ENCODE measurements at places on chromosomes 5 and 9.

GRCh38 chr9:117929868-117930267, 225.7 kb downstream of the TLR4 start:
- no peak for DNase-seq

DNA sequence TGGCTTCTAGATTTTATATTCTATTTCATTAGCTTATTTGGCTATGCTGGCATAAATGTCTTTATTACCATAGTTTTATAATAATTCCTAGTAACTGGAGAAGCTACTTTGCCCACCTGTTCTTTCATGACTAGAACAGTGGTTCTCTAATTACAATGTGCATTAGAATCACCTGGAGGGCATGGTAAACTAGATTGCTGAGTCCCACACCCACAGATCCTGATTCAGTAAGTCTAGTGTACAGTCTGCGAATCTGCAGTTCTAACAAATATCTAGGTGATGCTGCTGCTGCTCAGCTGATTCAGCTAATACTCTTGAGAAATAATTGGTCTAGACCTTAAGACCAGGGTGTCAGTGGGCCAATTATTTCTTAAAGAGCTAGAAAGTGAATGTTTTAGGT, 35.5 kb downstream of the RNF38 start:
- DNase-seq: no peak

DNA sequence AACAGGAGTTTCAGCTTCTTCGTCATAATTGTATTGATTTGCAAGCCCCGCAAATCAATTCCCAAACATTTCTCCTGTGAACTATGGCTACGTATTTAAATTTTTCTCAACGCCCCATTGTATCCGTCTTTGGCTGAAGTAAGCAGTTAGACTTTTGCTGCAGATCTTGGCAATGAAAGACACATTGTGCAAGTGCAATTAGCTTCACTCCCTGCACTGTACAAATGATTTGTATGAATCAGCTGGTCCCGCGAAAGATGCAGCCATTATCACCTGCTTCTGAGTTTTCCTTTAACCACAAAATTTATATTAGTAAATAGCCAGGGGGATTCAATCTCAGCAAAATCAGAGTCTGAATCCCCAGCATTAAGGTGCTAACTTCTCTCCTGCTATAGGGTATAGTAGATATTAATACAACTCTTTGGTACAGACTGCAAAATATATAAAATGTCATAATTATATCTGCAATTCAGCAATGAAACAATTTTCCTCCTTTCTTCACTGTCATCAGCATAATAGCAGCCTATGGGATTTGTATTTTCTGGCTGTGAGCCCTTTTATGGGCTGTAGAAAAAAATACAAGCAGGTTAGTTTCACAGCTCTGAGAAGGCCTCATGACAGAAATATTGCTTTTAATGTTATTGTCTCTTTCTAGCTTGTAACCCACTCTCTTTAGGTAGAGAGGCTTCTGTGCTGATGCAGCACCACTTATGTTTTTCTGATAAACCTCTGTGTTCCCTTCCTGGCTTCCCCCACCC, 68.4 kb upstream of the SMARCA2 start:
- DNase-seq: no peak

DNA sequence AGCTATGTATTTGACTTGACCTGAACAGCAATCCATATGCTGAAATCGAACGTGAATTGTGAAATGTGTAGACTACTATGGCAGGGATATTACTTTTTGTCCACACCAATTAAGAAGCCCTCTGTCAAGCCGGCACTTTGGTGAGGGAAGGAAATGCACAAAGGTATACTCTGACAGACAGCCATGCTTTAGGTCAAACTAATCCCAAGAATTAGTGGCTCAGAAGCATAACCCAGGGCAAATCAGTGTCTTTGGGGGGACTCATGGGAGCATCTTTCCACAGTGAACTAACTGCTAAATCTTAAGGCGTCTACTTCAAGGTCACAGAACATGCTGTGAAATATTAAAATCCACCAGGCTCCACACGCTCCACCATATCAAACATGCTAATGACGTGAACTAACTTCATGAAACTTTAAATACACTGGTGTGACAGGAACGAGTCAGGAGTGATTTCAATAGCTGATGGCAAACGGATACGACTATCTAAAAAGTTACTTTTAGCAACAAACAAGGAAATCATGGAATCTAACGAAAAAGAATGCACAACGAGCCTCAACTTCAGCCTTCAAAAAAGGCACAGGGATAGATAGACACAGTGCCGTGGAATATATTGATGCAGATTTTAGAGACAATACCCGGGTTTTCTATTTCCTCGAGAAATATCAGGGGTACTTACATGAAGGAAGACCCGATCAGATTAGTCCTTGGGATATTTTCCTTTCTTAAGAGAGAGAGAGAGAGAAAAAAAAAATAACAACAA, 527 bp downstream of the MEF2C start:
- no peak for DNase-seq

- DNase-seq: no peak
Measured at GRCh38 chr9:98085944-98086343, 29.4 kb downstream of the NANS start.

DNA sequence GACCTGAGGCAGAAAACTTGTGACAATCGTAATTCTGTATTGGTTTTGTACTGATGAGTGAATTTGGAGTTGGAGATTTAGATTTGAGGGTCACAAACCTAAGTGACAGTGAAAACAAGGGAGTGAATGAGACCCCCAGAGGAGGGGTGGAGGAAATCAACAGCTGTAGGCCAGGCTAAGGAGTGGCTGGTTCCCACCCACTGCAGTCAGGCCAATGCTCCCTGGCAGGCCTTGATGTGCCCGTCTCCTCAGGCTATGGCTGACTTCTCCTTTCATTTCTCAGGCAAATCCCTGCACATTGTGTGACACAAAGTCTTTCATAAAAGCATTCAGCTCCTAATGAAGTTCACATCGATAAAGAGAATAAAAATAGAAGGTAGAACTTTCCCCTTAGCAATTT, 557.6 kb downstream of the CETN3 start:
- DNase-seq: no peak

DNA sequence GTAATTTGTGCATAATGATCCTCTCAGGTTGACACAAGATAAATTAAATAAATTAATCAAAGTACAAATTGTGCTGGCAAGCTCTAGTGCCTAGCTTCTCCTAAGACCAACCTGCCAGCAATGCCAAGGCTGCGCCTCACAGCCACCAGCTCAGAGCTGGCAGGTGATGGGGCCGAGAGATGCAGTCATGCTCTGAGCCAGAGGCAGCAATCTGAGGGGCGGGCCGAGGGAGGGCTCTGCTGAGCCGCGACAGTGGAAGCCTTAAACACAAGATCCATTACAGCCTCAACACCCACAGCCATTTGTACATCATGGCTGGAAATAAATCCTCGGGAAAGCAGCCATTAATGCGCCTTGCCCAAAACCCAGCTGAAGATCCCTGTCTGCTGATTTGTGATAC, 20.3 kb downstream of the MED27 start:
- DNase-seq: no peak

DNA sequence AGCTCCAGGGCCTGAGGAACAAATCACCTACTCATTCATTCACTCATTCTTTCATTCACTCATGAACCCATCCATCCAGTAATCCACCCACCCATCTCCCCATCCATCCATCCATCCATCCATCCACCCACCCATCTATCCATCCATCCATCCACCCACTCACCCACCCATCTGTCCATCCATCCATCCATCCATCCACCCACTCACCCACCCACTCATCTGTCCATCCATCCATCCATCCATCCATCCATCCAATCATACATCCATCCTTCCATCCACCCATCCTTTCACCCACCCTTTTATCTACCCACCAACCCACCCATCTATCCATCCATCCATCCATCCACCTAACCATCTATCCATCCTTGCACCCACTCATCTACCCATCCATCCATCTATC, 35.5 kb upstream of the SLC6A19 start:
- no peak for DNase-seq

DNA sequence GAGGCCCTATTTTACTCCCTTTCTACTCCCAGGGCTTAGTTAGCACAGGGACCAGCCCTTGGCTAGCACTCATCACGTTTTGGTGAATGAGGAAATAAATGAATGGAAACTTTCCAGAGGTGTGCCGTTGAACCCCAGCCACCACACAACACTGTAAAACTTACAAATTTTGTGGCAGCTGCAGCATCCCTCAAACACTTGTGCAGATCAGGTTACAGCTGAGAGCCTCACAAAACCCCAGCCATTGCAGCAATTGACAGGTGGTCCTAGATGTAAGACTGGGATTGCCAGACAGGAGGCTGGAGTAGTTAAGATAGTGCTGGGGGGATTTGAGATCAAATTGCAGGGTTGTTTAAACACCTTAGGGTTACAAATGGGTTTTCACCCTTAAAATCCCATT, 482.2 kb upstream of the KIF2A start:
- DNase-seq: no peak

DNA sequence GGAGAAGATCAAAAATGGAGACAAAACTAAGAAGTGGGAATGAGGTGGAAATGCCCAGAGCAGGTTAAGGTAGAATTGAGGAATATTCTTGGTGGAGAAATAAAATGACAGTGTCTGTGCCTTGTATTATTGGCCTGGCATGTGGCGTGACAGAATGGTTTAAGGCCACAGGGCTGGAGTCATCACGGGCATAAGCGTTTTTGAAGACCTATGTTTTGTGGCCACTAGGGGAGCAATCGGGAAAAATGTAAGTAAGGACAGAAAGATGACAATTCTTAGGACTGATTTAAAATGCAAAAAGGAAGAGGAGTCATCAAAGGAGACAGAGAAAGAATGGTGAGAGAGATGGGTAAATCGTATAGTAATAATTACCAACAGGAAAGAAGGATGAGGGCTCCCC, 72.2 kb upstream of the EPB41L4A start:
- no peak for DNase-seq

DNA sequence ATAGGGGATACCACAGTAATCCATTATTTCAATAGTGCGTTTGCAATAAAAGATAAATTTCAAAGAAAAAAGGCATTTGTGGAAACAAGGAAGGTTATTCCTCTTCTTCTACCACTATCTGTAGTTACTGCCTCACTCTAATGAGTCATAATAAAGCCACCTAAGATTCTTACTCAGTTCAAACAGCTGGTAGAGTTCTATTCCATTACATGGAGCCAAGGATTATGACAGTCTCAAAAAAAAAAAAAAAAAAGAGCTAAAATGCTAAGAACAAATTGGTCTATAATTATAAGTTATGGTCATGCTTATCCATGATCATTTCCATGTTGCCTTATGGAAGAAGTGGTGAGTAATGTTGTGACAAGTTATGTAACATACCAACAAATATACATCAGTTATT, 46.3 kb downstream of the DENND1A start:
- no peak for DNase-seq

DNA sequence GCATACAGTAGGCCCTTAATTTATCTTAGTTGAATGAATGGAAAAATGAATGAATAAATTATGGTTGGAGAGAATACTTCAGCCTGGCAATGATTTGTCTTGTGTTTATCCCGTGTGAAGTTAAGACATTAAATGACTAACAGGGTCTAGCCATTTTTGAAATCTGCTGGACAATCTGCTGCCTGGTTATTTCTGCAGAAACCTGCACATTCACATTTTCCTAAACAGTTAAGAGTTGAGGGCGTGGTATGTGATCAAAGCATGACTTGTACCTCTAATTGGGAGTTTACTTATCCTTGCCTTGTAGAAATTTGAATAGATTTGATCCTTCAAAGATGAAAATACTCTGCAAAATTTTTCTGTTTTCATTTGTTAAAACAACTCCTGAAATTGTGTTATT, 34.6 kb upstream of the NDFIP1 start:
- DNase-seq: no peak

DNA sequence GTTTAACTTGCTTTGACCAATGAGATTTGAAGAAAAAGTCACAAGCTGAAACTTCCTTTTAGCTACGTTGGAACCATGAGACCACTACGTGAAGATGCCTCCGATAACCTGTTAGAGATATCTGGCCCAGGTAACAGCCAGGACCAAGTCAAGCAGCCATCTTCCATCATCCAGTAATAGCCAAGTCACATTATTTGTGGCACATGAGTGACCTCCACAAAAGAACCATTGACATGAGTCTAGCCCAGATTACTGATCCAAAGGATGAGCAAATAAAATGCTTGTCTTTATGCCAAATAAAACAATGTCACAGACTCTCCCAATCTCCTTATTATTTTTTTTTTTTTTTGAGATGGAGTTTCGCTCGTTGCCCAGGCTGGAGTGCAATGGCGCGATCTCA, 1.6 kb downstream of the DEPDC1B start:
- DNase-seq: no peak

GRCh38 chr5:19885040-19885824, 102.8 kb downstream of the CDH18 start:
- DNase-seq: no peak

DNA sequence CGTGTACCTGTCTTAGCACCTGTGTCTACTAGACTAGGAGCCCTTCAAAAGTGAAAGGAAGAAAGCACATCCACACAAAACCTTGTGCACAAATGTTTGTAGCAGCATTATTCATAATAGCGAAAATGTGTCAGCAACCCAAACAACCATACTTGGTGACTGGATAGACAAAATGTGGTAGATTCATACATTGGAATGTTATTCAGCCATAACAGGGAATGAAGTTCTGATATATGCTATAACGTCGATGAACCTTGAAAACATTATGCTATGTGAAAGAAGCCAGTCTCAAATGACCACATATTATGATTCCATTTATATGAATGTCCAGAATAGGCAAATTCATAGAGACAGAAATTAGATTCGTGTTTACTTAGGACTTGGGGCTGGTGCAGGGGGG, 57.8 kb upstream of the LARP1 start:
- DNase-seq: no peak

DNA sequence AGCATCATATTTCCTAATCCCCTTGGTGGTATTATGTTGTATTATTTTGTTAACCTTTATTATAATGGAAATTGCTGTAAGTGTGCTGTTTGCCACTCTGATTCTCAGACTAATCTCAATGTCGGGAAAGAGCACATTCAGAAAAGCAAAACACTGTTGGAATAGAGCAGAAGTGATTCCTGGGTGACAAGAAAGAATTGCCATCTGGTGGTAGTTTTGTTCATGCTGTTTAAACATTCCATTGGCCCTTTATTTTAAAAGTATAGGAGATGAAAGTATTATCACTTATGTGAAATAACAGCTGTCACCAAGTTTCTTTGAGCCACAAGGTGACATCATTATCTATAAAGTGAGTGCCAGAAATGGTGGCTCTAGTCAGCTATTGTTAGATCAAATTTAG, 301.3 kb upstream of the SGCD start:
- DNase-seq: no peak
